ENCODE measurements at places on chromosomes 3 and 15.

GRCh38 chr3:127779747-127780146 lies 42.6 kb downstream of the MGLL start:
- no peak for DNase-seq

- no peak for DNase-seq
These were observed 4.4 kb downstream of the HMG20A start for GRCh38 chr15:77425104-77425503.

DNA sequence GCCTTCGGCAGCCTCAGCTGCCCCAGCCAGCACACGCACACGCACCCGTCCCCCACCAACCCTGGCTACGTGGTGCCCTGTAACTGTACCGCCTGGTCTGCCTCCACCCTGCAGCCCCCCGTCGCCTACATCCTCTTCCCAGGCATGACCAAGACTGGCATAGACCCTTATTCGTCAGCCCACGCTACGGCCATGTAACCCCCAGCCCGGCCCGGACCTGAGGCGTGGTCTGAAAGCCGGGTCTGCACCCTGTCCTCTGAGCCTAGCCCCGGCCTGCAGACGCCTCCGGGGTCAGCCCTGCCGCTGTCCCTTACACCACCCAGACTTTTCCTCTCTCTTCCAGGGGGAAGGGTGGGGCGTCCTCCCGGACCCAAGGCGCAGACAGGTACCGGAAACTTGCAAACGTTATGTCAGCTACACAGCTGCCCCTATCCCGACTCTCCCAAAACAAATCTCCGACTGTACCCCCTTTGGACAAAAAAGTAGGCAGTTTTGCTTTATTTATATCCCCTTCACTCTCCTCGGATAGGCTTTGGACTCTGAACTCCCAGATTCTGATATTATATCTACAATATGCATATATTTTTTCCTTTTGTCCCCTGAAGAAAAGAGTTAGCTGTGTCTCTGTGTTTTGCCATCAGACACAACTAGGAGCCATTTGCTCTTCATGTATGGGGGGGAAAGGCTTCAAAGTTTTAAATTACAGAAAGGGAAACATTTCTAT lies 1.4 kb downstream of the SOX14 start:
- DNase-seq = no peak

DNA sequence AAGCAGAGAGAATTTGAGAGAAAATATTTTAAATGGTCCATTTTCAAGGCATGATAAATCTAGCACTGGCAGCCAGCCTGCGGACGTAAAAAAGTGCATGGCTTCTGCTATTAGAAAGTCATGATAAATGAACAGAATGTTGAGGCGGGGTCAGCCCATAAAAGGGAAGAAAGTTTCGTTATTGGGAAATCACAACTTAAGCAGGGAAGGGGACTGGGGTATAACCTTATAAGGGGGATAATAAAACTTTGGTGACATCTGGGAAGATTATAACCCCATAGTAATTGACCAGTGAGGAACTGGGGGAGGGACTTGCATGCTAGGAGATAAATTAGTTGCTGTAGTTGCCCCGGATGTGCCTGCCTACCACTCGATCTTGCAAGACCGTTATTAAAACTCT lies 88.4 kb upstream of the PLSCR4 start:
- DNase-seq = no peak

GRCh38 chr15:78007964-78008886 lies 69.3 kb downstream of the TBC1D2B start:
- no peak for DNase-seq

GRCh38 chr15:38376081-38376480 lies 77.8 kb upstream of the FAM98B start:
- no peak for DNase-seq

- peak; percentile 17 for DNase-seq
These were observed 837 bp downstream of the CACNA2D3 start for GRCh38 chr3:54123003-54123775.

GRCh38 chr15:33094336-33094735 lies 100.2 kb downstream of the FMN1 start:
- DNase-seq = no peak

GRCh38 chr15:67849538-67849937 lies 9.7 kb upstream of the RNU6-1 start:
- DNase-seq = no peak

DNA sequence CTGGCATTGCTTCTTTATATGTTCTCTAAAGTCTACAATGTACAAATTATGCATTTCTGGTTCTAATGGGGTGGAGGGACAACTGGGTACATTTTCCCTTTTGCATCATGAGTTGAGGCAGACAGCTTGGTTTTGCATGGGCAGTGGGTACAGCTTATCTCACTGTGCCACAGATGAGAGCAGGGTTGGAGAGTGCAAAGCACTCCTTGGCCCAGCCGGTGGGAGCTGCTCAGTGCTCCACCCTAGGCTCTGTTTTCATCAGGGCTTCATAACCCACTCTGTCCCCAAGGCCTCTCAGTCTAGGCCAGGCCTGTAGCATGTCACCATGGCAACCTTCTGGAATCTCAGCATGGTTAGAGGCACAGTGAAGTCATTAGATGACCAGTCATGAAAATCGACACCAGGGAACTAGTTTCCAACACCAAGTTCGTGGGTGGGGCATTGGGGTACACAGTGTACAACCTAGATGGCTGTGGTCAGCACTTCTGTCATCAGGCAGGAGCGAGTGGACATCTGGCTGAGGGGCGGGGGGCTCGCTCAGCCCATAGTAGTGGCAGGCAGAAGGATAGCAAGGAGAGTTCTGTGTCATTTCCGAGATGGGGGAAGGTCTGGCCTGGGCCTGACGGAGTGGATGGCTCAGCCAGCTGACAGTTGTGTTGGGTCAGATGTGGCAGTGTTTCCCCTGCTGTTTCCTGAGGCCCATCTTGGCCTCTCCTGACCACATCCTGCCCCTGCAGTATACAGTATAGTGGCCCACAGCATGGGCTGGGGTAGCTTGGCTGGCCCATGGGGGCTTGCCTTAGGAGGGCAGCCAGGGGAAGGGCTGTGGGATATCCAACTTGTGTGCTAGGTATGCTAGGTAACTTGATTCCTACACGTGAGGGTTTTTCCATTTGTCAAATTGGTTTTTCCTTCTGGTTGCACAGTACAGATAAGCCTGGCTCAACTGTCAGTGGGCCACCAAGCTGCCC lies 75.7 kb upstream of the PRR23C start:
- no peak for DNase-seq

DNA sequence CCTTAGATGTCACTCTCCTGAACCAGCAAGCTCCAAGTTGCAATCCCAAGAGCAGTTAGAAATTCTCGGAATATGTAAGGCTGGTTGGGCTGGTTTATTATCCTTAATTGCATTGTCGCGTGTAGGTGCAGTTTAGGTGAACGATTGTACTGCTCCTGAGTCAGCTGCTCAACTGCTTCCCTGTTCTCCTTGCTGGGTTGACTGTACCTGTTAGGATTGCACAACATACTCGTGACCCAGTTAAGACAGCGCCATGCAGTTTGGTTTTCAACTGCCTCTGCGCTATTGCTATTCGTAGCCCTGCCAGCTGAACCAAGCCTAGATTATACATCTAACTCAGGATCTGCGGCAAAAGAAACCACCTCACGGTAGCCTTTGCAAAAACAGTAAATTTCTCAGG lies 41.0 kb downstream of the BCL2L10 start:
- DNase-seq = no peak

- no peak for DNase-seq
These were observed 24.9 kb downstream of the GJD2 start for GRCh38 chr15:34729886-34730285.

- no peak for DNase-seq
These were observed 357.5 kb upstream of the UMPS start for GRCh38 chr3:124372775-124373174.

DNA sequence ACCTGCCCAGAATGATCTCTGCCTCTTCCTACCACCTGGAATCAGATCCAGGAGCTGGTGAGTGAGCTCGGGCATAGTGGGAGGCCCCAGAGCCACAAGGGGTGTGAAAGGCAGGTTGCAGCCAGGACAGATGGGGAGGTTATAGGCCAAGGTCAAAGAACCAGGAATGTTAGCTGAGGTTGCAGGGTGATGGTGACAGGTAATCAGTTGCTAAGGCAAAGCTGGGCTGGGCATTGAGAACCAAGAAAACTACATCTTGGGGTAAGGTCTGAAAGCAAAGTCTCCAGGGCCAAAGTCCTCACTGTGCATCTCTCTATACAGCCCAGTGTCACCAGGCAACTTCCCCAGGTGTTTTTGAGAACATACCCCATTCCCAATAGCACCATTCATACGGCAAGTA lies 38.4 kb upstream of the SLC6A11 start:
- no peak for DNase-seq

- DNase-seq = no peak
These were observed 2.9 kb downstream of the SAMD7 start for GRCh38 chr3:169914321-169914720.

GRCh38 chr3:102026656-102027055 lies 177.3 kb downstream of the NFKBIZ start:
- DNase-seq = no peak

- no peak for DNase-seq
These were observed 73.2 kb downstream of the CLDN11 start for GRCh38 chr3:170491901-170492300.

DNA sequence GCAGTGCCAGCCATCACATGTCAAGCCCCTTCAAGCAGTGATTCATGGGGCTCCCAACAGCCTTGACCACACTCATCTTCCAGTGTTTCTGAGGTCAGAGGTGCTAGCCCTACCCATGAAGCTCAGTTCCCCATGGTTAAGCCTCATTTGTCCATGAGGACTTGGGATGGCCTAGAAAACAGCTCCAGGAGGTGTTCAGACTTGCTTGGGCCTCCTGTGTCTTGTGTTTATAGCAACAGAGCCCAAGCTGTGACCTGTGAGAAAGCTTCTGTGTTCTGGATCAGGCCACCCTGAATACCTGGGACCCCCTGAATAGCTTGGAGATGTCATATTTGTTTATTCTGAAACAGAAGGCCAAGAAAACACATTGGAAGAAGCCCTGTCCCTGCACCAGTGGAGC lies 36.7 kb downstream of the LARP6 start:
- no peak for DNase-seq

DNA sequence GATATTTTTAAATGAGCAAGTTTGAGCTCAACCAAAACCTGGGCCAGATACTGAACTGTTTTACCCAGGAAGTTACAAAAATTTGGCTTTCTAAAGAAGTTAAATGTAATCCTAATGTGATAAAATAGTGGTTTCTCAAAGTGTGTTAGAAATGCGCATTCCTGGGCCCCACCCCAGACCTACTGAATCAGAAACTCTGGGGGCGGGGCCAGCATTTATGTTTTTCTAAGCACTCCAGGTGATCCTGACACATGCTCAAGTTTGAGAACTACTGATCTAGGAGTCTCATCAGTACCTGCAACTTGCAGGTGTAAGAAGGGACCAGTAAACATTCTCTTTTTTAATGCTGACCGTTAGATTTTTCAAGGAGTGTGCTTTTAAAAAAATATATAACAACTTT lies 190.6 kb downstream of the VPS13C start:
- no peak for DNase-seq

- no peak for DNase-seq
These were observed 11.4 kb upstream of the PEX5L start for GRCh38 chr3:180048103-180048502.

- DNase-seq = no peak
These were observed 88.9 kb downstream of the EOMES start for GRCh38 chr3:27633224-27633545.

GRCh38 chr3:139619484-139619883 lies 58.3 kb downstream of the NMNAT3 start:
- DNase-seq = no peak

GRCh38 chr3:192409201-192409837 lies 318.0 kb downstream of the FGF12 start:
- DNase-seq = no peak

GRCh38 chr15:63864186-63864585 lies 30.4 kb upstream of the HERC1 start:
- no peak for DNase-seq
